NCI-H2081 (cell line): ENCODE measurements at places on chromosomes 7 and 10.

GRCh38 chr7:47298636-47299035 is 283.3 kb downstream of the TNS3 start:
- no peak for DNase-seq

DNA sequence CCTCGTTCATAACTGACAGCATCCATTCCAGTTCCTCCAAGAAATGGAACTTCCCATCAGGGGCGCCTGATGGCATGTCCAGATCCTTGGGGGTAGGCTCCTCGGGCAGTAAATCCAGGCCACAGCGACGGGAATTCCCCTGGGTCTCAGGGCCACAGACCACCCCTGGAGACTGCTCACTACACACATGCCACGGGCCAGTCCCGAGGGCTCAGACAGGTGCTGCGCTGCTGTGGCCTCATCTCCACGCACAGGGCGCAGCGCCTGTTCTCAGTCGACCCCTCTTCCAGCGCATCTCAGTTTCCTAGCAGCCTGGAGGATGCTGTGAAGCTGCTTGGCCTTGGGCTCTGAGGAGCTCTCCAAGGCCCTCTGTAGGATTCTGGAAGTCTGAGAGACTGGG is 473.5 kb upstream of the FOXK1 start:
- DNase-seq: no peak

- DNase-seq: no peak
Measured at GRCh38 chr10:117221156-117221711, 19.7 kb upstream of the SLC18A2 start.

- no peak for DNase-seq
Measured at GRCh38 chr10:8057636-8058273, 3.3 kb downstream of the GATA3 start.

GRCh38 chr10:55550236-55550635 is 749.2 kb upstream of the PCDH15 start:
- DNase-seq: no peak

- DNase-seq: no peak
Measured at GRCh38 chr7:89757910-89758309, 396.4 kb upstream of the STEAP1 start.

GRCh38 chr7:8490391-8491045 is 57.1 kb downstream of the NXPH1 start:
- no peak for DNase-seq

- peak; percentile 72 for DNase-seq
Measured at GRCh38 chr7:97835296-97836138, 36.7 kb downstream of the ASNS start.

DNA sequence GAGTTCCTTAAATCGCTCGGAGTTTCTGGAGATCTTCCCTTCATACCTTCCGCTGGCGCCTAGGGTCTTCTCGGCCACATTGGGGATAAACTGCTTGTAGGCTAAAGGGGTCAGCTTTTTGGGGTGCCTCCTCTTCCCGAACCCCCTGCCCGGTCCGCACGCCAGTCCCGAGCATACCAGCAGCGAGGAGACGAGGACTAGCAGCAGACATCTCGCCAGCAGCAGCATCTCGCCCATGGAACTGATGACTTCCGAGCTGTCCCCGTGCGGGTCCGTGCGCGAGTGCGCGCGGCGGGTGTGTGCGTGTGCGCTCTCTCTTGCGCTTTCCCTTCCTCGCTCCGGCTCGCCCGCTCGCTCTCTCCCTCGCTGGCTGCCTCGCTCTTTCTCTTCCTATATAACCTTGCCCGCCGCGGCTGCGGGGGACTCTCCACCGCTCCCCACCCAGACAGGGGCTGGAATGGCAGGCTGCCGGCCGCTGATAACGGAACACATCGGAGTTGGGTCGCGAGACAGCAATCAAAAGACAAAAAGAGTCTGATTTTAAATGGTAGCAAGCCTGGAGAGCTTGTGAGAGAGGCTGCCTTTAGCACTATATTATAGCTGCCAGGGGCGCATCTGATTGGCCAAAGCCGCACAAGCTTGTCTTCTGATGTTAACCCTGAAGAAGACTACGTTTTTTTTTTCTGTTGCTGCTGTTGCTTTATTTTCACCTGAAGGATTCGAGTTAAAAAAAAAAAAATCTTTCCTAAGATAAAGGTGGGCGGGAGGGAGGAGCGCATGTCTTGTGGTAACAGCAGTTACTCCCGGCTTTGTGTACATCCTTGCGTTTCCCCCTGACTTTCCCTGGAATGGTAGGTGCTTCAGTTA is at the start of gene SHH:
TSS of gene SHH (minus strand) at position 569 of the 867 bp plus-strand sequence. CDS start at position 228, 341 bp downstream.
- DNase-seq: no peak

DNA sequence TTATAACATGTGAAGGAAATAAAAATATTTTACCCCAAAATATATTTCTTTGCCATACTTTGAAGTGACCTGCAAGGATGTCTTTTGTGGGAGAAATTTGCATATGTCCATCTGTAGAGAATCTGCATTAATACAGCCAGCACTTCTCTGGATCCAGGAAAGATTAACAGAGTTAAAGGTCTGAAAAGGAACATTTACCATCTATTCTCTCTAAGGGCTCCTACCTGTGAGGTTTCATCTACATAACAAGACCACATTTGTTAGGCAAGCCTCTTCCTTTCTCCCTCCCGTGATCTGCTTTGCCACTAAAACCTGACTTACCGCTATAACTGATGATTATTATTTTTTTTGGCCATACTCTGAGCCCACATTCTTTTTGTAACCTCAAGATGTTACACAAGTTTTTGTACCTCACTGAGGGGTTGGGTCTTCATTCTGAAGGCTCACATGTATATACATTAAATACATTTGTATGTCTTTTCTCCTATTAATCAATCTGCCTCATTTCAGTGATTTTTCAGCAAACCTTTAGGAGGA is 129.4 kb downstream of the AKR1D1 start:
- no peak for DNase-seq

DNA sequence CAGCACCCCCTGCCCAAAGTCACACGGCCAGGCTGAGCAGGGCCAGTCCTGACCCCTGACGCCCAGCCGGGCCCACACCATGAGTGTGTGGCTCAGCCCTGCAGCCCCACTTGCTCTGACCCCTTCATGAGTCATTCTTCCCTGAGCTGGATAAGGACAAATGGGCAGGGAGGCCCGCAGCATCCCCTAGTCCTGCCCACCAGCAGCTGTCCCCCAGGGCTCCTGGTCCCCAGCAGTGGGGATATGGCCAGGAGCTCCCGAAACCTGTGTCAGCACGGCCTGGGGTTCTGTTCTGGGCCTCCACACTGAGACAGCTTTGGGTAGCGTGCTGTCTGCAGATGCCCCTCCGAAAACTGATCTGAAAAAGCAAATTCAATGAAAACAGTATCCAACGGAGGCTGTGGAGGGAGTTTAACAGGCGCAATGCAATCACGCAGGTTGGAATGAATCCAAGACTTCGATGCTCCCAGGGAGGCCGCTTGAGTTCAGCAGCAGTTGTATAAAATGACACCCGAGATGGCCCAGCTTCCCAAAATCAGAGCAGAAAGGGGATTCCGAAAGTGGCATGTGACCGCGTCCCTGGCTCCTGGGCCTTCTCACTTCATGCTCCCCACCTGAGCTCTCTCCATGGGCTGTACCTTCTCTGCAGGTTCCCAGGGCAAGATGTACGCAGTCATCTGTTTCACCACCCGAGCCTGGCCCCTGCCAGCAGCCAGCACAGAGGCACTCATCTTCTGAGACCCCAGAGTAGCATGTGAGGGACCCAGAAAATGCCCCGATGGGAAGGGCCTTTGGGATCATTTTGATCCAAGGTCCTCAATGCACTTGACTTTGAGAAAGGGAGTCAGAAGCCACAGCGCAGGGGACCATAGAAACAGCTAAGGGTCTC is 214.1 kb downstream of the USP6NL start:
- DNase-seq: no peak

DNA sequence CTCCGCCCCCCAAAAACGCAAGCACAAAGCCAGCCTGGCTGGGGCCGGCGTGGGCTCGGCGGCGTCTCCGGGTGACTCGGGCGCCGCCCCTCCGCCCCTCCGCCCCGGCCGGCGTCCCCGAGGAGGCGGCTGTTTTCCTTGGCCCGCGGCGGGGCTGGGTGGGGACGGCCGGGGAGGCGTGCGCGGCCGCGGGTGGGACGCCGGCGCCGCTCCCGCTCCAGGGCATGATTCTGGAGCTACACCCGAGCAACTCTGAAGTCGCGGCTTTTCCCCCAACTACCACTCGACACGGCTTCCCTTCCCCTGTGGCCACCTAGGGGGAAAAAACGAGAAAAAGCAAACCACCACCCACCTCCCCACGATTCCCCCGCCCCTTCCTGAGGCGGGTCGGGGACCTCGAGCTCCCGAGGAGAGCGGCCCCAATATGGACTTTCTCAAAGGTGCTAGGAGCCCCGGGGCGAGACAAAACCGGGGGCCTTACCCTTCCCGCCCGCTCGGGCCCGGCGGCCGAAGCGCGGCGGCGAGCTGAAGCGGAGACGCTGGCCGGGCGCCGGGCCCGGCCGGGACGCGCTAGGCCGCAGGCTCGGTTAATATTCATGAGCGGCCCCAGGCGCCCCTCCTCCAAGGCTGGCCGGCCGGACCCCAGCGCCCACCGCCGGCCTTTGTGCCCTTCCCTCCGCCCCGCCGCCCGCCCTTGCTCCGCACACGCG is 856 bp downstream of the ARHGAP21 start:
- DNase-seq: peak; percentile 53

- DNase-seq: peak; percentile 19
Measured at GRCh38 chr10:68560943-68561864, 1.1 kb downstream of the TET1 start.
